Left ventricle myocardium inferior (tissue), 1 donor: ENCODE measurements at places on chromosomes 6 and 20.

- peak; percentile 52 for DNase-seq
These were observed 20.1 kb downstream of the DIDO1 start for GRCh38 chr20:62906209-62906608.

DNA sequence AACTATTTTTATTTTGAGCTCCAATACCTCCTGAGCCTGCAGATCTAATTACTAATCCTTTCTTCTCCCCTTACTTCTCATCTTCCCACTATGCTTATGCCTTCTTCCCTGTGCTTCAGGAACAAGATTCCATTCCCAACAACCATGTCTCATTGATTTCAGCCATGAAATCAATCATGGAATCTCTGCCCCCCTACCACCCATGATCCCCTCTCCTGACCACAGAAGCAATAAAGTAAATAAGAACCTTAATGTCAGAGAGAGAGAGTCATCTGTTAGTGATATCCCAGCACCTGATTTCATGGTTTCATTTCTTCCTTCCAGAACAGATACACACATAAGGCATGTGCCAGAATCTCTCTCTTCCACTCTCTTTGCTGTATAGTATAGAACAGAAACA, 339.7 kb upstream of the KCNQ5 start:
- DNase-seq = no peak

- no peak for DNase-seq
These were observed 43.4 kb downstream of the SNRNP48 start for GRCh38 chr6:7633361-7633760.

GRCh38 chr6:130676077-130676772, 151.0 kb upstream of the SMLR1 start:
- DNase-seq = no peak
